CD8-positive, alpha-beta memory T cell (primary cell): ENCODE measurements at places on chromosomes 12 and 14. TPM values are rescaled to one million over a fixed set of nuclear protein-coding genes. Genes with fewer than 3 reads are reported as not detected.

DNA sequence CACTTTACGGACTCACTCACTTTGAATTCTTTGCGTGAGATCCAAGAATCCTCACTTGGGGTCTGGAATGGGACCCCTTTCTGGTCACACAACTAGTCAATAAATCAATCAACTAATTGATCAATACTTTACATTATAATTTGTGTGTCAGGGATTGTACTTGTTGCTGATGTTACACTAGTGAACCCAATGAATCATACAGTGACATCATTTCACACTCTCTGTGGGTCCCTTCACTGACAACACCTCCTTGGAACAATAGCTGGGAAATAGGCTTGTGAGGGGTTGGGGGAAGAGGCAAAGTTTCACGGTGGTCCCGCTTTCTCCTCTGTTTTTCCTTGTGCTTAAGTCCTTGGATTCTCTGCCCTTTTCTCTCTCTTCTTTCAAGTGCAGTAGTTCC, 35.0 kb downstream of the TPH2 start:
- DNase-seq, result no peak

SDR9C7 gene
- total RNA-seq, result not detected

- DNase-seq, result no peak
Measured at GRCh38 chr14:37824939-37825712, 229.7 kb downstream of the TTC6 start.

GRIN2B gene
- total RNA-seq, result not detected

SAMD15 gene
- total RNA-seq, result 0.83 TPM

DNA sequence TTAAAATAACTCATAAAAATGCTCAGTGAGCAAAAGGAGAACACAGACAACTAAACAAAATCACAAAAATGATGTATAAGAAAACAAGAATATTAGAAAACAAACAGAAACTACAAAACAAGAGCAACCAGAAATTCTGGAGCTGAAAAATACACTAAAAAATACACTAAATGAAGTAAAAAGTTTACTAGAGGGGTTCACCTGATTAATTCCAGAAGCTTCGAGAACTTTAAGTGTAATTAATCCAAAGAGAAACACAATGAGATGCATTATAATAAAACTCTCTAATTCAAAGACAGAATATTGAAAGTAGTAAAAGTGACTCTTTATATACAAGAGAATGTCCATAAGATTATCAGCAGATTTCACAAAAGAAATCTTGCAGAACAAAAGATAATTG, 558.4 kb downstream of the CCER1 start:
- DNase-seq, result no peak

- DNase-seq, result no peak
Measured at GRCh38 chr12:124326871-124327270, 32.0 kb downstream of the RFLNA start.
